ENCODE measurements at places on chromosomes 3 and 15.

GRCh38 chr15:39869858-39870515 is 50.1 kb downstream of the GPR176 start:
- DNase-seq, result no peak

GRCh38 chr3:134460965-134461364 is 24.8 kb downstream of the ANAPC13 start:
- no peak for DNase-seq

DNA sequence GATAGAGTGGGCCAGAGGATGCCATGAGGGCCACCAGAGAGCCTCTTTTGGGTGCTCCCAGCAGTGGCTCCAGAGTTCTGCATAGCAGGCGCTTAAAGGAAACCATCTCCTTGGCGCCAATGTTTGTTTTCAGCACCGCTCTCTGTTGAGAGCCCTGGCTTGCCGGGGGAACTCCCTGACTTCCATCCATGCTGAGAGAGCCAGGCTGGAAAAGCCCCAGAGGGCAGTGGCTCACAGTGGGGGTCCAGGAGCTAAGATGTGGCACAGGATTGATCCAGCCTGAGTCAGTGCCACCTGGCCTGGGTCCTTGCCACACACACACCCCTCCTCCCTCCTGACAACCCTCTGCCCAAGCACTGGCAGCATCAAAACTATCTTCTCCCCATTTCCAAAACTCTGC is 50.4 kb upstream of the HACD2 start:
- DNase-seq, result no peak

GRCh38 chr3:52670621-52671521 is 14.8 kb downstream of the PBRM1 start:
- DNase-seq, result no peak

GRCh38 chr3:134008630-134009156 is 21.0 kb downstream of the SLCO2A1 start:
- DNase-seq, result no peak

GRCh38 chr3:67437090-67437489 is 217.3 kb downstream of the SUCLG2 start:
- no peak for DNase-seq

All from stimulated activated CD4-positive, alpha-beta T cell treated with anti-CD3 and anti-CD28 coated beads, Interleukin-15, amount 100 ng/mL, for 1 hour (primary cell).